ENCODE measurements at places on chromosomes 11 and 22.
A peak's percentile ranks its signal among the peaks of the same experiment; 100 is the strongest.

- no peak for DNase-seq
Measured at GRCh38 chr11:20084921-20085814, 75.1 kb downstream of the DBX1 start.

- DNase-seq = peak; percentile 86
Measured at GRCh38 chr11:112226062-112226830, at the start of gene PTS. TSS of gene PTS (plus strand) at chr11:112226428. CDS start at chr11:112226444, 16 bp downstream.

DNA sequence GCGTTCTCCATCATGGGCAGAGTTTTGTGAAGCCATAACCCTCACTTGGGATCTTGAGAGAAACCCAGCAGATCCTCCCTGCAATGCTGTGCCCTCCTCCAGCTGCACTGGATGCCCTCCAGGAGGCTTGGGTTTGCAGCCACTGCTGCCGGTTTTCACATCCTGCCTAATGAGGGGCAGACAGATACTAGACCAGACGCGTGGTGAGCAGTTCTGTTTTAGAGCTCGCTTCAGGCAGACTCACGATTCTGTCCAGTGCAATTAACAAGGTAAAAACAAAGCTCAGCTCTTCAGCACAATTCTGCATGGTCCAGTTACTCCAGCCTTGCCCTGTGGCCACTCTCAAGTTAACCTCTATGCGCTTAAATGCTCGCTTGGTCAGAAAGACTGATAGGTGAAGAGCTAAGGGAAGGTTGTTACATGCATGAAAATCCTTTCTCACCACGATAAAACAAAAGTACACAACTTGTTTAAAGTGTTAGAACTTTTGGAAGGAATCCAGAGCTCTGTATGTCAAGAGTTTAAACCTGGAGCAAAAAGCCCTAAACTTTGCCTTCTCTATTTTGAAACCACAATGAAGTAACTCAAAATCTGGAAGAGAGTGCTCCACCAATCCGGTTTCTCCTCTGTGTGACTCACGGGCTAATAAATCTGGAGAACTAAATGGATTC lies 292.3 kb upstream of the FAT3 start:
- DNase-seq = no peak

- no peak for DNase-seq
Measured at GRCh38 chr11:105236664-105237063, 97.1 kb upstream of the CARD18 start.

- no peak for DNase-seq
Measured at GRCh38 chr22:49712195-49712791, 115.4 kb downstream of the BRD1 start.

DNA sequence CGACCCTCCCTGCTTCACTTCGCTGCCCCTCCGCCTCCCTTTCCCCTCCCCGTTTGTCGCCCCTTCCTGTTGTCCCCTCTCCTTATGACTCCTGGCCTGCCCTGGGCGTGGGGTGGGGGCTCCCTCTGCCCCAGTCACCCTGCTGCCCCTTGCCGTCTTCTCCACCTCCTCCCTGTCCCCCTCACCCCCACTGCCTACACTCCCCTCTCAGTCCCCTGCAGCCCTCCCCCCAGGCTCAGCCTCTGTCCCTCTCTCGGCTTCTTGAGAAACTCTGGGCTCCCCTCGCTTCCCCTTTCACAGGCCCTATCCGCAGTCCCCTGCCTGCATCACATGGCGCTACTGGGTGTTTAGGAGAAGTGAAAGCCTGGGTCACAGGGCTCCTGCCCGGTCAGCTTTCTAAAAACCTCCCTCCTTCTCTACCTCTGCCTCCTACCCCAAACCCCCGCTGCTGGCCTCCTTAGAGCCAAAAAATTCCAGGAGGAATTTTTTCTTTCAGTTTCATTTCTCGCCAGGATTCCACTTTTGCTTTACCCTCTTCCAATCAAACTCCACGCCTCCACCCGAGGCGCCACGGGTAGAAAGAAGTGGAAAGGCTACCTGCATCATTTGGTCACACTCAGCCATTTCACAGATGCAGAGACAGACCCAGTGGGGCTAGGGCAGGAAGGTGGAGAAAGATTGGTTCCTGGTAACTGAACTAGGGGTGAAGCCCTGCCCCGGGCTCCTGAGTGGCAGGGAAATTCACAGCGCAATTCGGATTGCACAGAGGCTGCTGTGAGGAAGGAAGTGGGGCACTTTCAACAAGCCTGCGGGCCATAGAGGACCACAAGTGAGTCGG lies at the start of gene SLC15A3:
TSS of gene SLC15A3 (minus strand) at position 273 of the 838 bp plus-strand sequence. CDS start 625 bp downstream, outside the sequence.
- DNase-seq = peak; percentile 12

- DNase-seq = no peak
Measured at GRCh38 chr11:10943968-10944367, 86.1 kb upstream of the ZBED5 start.

DNA sequence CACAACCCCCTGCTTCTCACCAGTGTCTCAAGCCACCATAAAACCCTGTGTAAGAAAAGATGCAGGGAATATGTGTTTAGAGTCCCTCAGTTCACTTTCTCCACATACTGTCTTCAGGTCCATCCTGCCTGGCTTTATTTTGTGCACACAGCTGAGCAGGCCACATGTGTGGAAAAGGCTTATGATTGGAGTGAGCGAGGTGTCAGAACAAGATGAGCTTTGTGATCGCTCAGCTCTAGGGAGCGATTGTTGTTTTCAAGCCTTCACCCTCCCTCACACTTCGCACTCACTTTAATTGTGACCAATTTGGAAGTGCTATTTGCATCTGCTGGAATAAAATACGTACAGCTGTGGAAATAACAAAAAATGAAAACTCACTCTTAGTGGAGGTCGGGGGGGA lies 931.1 kb upstream of the TENM4 start:
- DNase-seq = no peak

DNA sequence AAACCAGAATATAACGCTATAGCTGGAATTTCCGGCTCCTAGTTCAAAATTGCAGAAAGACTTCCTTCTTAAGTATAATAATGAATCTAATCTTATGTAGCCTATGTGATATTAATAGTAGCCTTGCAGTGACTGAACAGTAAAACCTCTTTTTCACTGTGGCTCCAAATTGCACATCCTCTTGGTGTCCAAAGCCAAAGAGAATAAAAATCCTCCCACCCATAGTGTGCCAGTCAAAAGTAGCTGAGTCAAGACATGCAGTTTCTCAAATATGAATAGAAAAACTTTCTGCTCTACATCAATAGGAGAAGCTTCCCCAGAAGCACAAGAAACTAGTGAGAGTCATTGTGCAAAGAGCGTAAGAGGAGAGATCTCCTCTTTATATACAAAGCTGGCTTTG lies 76.0 kb upstream of the PICALM start:
- no peak for DNase-seq

GRCh38 chr11:35388061-35388460 lies 31.3 kb downstream of the SLC1A2 start:
- no peak for DNase-seq

DNA sequence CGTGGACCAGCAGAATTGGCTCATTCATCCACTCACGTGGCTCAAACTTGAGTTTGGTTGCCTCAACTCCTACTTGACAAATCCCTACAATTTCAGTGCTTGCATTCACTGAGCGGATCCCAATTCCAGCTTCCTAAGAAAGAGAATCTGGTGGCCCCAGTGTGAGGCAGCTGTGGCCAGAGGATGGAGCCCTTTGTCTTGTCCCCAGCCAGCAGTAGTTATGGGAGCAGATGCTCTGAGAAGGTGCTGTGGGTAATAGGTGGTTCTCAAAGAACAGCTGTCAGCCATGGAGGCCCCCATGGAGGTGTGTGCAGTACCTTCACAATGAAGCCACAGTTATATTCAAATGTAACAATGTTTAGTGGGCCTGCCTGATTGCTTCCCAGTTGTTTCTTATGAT lies 39.3 kb downstream of the KREMEN1 start:
- DNase-seq = no peak

- DNase-seq = no peak
Measured at GRCh38 chr22:25645266-25645665, 80.8 kb downstream of the GRK3 start.

- no peak for DNase-seq
Measured at GRCh38 chr11:16225623-16226022, 130.7 kb downstream of the SOX6 start.

GRCh38 chr11:86234831-86235461 lies 9.6 kb upstream of the EED start:
- DNase-seq = no peak

DNA sequence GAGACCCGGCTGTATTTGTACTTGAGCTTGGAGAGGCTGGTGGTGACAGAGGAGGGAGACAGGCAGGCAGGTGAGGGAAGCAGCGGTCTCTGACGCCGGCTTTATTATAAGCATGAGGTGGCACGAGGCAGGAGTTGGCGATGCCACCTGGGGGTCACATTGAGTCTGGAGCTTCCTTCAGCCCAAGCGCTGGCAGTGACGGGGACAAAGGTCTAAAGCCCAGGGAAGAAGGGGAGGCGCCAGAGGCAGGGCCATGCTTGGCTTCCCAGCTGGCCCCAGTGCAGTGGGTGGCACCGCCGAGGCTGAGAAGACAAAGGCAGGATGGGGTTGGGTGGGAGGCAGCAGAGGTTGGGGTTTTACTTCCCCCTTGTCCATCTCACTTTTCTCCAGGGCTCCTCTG lies 4.5 kb downstream of the FXYD2 start:
- no peak for DNase-seq

DNA sequence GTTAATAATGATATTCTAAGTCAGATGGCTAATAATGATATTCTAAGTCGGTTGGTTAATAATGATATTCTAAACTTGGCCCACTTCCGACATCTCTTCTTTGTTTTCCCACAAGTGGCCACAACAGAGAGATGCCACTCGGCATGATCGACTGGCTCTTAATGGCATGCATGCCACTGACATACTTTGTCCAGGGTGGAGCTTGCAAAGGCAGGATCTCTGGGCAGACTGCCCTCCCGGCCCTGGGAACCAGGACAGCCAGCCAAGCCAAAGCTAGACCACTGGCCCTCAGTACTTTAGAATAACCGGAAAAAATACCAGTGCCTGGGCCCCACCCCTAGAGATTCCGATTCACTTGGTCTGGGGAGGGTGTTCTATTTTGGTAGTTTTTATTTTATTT lies 78.1 kb downstream of the KIAA1671 start:
- no peak for DNase-seq

DNA sequence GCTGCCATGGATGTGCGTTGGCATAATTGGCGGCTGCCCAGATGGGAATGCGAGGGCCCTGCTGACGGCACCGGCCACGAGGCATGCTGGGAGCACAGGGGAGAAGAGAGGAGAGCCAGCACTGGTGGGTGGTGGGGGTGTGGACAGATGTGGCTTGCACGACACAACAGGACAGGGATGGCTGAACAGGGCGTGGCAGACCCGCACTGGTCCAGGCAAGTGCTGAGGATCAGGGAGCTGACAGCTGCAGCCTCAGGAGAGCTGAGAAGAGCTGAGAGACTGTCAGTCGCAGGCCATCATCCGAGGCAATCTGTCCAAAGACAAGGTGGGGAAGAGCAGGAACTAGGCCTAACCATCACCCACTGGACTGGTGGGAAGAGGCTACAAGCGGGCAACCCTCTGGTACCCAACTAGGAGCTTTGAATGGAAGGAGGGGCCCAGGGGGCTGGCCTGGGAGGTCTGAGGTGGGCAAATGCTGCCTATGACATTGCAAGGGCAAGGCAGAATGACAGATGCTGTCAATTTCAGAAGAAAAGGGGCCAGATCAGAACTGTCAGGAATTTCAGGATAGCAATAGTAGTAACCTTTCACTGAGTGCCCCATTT lies 2.4 kb downstream of the GNB1L start:
- DNase-seq = no peak

DNA sequence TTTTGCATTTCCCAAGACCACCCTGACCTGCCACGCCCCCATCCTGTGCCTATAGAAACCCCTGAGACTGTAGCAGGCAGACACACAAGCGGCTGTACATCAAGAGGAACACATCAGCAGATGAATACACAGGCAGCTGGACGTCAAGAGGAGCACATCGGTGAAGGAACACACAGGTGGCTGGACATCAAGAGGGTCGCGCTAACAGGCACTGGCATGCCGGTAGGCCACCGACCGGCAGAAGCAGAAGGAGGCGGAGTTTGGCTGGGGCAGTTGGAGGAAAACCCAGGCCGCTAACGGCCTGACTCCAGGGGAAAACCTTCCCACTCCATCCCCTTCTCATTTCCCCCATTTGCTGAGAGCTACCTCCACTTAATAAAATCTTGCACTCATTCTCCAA lies 5.4 kb upstream of the IPO7 start:
- no peak for DNase-seq

DNA sequence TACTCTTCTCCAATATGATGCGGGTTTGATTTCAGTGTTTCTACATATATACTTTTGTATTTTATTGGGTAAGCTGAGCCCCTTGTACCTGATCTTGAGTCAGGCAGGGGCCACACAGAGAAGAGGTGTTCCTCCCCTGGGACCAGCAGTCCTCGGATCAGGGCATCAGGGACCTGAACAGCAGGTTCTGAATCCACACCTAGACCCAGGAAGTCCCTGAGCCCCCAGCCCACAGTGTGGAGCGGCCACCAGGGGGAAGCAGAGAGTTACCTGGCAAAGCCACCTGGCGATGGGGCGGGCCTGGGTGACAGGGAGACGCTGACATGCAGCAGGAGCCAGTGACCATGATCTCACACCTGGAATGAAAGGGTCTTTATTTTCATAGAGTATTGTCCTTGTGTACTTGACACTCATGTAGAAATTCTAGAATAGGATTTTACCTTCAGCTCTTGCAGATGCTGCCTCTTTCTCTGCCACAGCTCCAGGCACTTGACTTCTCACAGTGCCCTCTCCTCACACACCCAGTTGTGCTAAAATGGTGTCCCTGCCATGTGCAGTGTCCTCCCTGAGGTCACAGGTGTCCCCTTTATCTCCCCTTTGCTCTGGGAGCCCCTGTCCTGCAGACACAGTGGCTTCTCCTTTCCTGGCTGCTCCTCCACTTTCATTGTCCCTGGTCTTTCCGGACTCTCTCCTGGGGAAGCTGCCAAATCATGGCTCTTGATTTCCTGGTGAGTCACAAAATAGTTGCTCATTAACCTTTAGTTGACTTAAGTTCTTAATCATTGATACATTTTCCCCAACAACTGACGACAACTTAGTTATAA lies 48.5 kb downstream of the GGTLC2 start:
- DNase-seq = peak; percentile 15

DNA sequence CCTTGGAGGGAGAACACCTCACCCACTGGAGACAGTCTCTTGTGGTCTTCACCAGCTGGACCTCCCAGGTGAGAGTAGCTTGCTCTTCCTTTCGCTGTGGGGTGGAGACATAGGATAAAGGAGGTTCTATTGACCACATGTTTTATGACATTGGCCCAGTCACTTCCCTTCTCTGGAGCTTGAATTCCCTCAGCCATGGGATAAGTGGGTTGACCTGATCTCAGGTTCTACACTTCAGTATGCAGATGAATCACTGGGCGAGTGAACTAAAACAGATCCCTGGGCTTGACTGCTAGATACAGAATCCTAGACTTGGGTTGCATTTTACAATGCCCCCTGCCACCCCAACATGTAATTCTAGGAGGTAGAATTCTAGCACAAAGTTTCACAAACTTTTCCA lies 54.8 kb upstream of the PRSS23 start:
- no peak for DNase-seq

DNA sequence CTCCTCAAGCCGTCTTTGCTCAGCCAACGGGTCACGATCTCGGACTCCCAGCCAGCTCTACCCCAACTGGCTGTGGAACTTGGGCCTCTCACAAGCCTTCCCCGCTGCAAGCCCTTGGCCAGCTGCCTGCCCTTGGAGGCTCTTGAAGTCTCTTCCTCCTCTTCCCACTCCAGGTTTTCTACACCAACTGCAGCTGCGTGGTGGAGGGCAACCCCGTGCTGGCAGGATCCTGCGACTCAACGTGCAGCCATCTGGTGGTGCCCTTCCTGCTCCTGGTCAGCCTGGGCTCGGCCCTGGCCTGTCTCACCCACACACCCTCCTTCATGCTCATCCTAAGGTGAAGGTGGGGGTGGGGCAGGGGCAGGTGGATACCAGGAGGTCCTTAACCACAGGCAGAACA lies 40.5 kb upstream of the TPBGL start:
- no peak for DNase-seq

- DNase-seq = no peak
Measured at GRCh38 chr11:32427935-32428664, 7.2 kb downstream of the WT1 start.
